ENCODE measurements at places on chromosomes 5 and 9. TPM values are rescaled to one million over a fixed set of nuclear protein-coding genes. Genes with fewer than 3 reads are reported as not detected.

Gene COL23A1
- 6.0 TPM for total RNA-seq

Gene SPAG8
- total RNA-seq = 1.3 TPM

Gene GALNT12
- total RNA-seq = 1.1 TPM

DNA sequence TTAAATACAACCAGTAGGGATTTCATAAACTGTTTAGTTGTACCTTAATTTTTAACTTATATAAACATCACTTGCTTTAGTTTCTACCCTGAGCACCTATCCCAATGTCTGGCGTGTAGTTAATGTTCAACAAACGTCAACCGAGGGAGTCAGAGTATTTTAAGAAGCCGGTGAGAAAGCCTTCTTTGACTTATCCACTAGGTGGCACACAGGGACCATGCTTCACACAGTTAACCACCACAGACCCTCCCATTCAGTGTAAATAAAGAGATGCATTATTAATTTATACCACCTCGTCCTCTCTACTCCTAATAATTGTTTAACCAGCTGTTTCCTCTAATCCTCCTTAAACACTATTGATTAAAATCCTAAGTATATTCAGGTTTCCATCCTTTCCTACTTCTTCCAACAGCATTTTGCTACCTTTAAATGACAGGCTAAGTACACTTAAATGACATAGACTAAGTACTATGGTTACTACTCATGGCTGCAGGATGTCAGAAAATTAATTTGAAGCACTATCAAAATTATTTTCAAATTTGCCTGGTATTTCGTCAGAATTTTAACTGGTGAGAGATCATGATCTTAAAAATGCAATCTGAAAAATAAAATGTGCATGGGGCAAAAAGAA, 2.3 kb downstream of the HAPLN1 start:
- DNase-seq = no peak

DNA sequence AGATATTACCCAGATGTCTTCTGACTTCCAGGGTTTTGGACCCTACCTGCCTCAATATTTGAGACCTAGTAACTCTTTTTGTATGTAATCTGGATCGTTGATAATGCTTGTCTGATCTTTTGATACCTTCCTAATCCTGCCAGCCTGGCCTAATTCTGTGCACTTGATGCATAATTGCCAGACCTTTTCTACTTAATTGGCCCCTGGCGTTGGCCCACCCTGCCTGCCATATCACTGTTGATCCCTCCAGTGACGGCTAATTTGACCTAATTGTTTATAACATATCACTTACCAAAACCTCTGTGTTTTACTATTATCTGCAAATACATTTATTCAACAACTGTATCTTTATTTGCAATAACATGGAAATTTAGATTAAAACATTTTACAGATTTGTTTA, 49.0 kb downstream of the SLC44A1 start:
- DNase-seq = no peak

GRCh38 chr9:115514454-115514853, 396.5 kb upstream of the TNC start:
- DNase-seq = no peak

Gene SLC1A1
- 3.4 TPM for total RNA-seq

GRCh38 chr5:6705088-6705487, 8.1 kb upstream of the TENT4A start:
- DNase-seq = no peak

DNA sequence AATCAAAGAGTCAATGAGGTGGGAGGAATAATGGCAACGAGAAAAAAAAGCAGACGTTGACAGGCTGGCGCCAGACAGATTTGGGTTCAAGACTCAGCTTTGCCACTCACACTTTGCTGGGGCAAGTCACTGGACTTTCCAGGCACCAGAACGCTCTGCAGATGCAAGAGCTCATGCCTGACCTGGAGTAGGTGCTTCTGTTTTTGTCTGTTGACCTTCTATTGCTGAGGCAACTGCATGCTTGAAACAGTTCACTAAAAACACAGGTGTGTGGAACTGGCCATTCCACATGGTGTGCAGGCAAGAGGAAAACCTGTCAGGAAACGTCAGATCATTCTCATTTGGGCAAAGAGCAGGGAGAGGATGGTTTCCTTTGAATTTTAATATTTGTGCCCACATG, 161.2 kb upstream of the SMIM23 start:
- DNase-seq = no peak

Gene ISL1
- not detected for total RNA-seq

GRCh38 chr9:127423476-127423933, 677 bp upstream of the ZNF79 start:
- no peak for DNase-seq

Gene DRD1
- 0.15 TPM for total RNA-seq

Gene CEMIP2
- total RNA-seq = 12.0 TPM

- DNase-seq = no peak
Observed at GRCh38 chr5:173745123-173745522, 128.7 kb upstream of the BOD1 start.

- DNase-seq = no peak
Observed at GRCh38 chr9:99185348-99185632, 36.5 kb downstream of the ALG2 start.

Gene ELAVL2
- not detected for total RNA-seq

DNA sequence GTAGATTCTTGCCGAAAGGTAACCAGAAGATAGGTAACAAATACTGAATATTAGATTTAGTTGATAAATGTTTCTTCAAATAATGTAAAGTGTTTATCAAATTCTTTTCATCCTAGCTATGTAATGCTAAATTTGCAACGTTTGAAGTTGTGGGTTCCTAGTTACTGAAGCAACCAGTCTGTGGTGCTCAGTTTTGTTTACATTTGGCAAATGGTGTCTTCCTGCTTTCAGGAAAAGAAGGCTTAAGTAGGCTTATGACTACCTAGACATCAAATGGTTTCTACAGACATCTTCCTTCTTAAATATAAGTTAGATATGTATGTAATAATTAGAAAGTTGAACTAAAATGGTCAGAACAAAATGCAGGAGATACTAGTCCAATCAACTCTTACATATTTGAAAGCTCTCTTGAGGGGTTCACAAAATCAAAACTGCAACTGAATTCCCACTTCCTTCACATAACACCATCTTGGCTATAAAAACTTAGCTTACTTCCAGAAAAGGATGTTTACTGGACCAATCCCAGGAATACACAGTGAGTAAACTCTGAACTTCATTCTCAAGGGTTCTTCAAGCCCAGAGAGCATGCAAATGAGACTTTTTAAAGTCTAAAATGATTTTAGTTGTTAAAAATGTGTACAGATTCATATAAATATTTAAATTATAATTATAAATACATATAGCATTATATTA, 125.7 kb upstream of the ITGA1 start:
- DNase-seq = no peak

DNA sequence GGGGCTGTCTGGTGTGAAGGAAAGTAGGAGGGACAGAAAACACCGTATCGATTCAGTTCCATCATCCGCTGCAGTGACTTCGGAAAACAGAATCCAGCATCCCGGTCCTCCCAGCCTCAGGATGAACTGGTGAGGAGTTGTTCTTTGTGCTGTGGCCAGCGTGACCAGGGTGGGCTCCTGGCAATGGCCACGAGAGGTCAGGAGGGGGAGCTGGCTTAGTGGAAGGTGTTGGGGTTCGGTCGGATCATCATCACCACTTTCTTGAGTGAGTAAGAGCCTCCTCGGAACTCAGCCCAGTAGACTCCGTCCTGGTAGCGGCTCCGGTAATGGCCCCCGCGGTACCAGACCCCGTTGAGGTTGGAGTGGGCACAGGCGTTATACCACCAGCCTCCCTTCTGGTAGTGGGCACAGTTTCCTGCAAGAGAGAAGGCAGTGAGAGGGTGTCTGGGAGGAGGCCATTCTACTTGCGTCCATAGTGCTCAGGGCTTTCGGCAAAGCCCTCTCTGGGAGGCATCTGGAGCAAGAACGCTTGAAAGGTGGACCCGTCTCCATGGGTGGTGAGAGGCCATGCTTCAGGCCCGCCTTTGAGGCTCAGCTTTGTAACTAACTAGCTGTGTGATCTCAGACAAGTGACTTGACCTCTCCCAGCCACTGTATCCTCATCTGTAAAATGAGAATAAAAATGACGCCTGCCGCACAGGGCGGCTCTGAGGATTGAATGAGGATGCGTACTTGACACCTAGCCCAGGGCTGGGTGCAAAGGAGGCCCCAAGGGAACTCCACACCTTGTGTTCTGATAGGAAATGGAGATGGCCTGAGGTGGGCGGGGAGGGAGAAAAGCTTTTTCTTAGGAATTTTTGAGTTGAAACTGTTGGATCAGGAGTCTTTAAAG, 33.5 kb downstream of the ANGPTL2 start:
- DNase-seq = no peak

Gene CMYA5
- total RNA-seq = 773 TPM

- peak; percentile 16 for DNase-seq
Observed at GRCh38 chr5:1027631-1028441, 19.2 kb downstream of the NKD2 start.

DNA sequence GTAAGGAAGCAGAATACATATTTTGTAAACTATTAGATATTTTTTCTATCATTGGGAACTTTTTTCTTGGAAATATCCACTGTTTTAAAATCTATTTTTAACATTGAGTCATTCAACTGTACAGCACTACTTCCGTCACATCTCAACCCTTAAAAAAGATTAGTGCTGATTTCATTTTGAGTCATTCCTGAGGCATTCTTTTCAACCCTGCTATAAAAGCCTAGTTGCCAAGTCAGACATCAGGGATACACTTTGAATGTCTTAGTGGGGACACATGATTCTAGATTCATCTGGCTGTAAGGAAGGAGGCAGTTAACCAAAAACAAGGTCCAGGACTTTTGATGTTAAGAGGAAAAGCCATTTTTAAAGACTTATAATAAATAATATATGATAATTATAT, 160.9 kb downstream of the GIN1 start:
- DNase-seq = no peak

DNA sequence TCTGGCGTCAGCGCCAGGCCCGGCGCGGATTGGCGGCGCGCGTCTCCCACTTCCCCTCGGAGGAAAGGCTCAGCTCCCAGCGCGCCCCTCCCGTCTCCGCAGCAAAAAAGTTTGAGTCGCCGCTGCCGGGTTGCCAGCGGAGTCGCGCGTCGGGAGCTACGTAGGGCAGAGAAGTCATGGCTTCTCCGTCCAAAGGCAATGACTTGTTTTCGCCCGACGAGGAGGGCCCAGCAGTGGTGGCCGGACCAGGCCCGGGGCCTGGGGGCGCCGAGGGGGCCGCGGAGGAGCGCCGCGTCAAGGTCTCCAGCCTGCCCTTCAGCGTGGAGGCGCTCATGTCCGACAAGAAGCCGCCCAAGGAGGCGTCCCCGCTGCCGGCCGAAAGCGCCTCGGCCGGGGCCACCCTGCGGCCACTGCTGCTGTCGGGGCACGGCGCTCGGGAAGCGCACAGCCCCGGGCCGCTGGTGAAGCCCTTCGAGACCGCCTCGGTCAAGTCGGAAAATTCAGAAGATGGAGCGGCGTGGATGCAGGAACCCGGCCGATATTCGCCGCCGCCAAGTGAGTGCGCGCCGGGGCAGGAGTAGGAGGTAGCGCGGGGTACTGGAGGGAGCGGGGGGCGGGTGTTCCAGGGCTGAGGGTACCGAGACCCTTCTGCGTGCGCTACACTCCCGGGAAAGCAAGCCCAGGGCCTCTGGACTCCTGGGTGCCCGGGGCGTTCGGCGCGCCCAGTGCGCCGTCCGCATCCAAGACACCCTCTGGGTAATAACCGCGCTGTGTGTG, at the start of gene MSX2:
Gene MSX2 (plus strand): TSS at position 99 of the 777 bp plus-strand sequence. CDS start 78 bp downstream, at position 177.
- peak; percentile 91 for DNase-seq

DNA sequence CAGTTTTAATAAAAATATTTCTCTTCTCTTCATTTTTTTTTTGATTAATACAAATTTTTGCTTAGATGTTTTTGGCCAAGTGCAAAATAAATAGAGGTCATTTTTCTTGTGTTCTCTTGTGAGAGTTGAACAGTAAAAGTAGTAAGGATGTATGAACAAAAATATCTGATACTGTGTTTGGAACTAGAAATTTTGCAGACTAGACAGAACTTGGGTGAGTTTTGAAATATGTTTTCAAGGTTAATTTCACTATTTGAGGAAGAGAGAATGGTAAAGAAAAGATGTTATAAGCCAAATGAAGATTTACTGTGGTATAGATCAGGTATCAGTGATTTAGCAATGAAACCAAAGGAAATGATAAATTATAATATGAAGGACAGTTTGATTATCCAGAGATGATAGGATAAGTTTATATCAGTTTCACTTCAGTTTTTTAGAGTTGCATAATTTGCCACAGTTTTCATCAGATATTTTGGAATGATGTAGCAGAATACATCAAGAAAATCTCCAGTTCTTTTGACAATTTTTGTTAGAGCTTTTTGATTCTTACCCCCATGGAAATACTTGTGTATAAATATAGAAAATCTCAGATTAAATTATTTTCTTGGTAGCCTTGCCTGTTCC, 147.9 kb upstream of the VCAN start:
- no peak for DNase-seq

DNA sequence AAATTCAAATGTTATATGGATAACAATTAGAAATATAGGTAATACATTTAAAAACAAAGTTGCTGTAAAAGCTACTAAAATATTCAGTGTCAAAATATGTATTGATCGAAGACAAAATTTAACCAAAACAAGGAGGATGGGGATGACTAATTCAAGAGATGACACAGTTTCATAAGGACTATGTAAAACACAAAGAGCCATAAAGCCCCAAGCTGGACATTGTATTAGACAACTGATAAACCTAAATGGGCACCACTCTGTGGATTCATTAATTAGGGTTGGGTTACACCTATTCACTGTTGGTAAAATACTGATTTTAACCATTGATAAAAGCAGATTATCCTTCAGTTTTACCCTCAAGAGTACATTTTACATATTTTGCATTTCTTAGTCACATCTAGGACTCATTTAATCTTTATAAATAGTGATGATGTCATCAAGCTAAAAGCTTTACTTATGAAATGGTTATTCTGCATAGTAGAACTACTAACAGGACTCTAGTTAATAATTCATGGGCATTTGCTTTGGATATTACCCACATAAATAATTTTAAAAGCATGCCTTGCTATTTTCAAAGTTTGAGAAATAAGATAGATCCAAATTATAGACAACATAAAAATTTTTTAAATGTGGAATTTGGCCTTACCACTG, 13.7 kb downstream of the TUT7 start:
- no peak for DNase-seq

Gene CD180
- total RNA-seq = 0.68 TPM

GRCh38 chr5:42908086-42908485, 96.4 kb upstream of the SELENOP start:
- no peak for DNase-seq

Gene PCDHB10
- 1.3 TPM for total RNA-seq

DNA sequence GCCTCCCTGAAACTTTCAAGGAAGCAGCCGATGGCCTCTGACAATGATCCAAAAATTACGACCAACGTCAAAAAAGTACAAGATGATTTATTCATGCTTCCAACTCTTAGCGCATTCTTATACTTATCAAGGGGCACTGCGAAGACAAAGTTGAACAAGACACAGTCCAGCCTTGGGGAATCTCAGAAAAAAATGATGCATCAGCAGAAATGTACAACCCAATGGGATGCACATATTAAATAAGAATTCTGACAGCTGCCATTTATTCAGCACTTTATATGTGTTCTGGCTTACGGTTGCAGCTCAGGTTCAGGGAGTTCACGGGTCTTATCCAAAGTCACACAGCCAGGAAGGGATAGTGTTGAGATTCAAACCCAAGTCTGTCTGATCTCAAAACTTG, 96.0 kb upstream of the CPLX2 start:
- DNase-seq = no peak
